ENCODE measurements at places on chromosomes 7 and 10.

GRCh38 chr7:81140252-81140651 lies 221.4 kb upstream of the SEMA3C start:
- DNase-seq: no peak

DNA sequence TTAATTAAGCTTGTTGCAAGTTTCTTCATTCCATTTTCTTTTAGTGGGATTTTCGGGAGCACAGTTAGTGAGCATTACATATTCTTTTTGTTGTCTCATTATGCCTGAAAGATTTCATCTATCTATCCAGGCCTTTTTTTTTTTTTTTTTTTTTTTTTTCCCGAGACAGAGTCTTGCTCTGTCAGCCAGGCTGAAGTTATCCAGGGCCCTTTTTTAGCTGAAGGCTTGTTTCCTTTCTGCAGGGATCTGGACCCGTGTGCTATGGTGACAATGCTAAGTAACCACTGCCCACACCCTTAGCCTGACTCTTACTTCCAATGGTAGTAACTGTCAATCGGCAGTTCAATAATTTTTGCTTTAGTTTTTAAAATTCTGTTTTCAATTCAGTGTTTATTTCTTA lies 190.8 kb upstream of the MTPN start:
- DNase-seq: no peak

DNA sequence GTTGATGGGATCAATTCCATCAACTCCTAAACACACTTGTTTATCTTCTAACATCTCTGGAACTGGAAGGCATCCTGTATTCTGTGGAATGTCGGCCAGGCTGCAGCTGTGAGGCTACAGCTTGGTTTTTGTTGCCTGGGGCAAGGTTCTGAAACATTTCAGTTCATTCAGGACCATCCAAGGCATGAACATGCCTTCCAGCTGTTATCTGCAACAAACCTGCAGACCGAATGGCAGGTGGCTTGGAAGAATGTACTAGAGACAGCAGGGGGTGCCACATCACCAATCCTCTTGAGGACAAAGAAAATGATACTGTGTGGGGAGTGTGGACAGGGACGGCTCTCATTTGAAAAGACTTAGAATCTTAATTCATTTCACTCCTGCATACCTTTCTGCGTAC lies 12.4 kb downstream of the PAPOLB start:
- no peak for DNase-seq

GRCh38 chr7:99380823-99381663 lies 6.5 kb downstream of the ARPC1B start:
- DNase-seq: peak; percentile 51

- peak; percentile 16 for DNase-seq
These were observed 471.8 kb downstream of the PLXDC2 start for GRCh38 chr10:20288060-20288459.

- DNase-seq: no peak
These were observed 137.8 kb upstream of the CNTNAP2 start for GRCh38 chr7:145978769-145979168.

DNA sequence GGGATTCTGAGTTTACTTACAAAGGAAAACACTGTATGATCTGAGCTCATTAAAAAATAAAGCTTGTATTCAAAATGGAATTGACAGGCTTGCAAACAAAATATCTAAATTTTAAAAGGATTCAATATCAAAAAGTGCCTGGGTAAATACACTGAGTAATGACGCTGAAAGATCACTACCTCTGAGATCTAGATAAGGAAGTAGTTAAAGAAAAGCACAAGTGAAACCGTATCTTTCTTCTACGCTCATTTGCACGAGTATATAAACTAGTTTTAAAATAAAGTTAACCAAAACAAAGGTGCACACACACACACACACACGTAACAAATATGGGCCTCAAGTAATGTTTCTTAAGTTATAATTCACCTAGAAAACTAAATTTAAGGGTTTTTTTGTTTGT lies 93.4 kb downstream of the SNX13 start:
- no peak for DNase-seq

GRCh38 chr7:80347173-80347572 lies 164.7 kb downstream of the GNAT3 start:
- no peak for DNase-seq

DNA sequence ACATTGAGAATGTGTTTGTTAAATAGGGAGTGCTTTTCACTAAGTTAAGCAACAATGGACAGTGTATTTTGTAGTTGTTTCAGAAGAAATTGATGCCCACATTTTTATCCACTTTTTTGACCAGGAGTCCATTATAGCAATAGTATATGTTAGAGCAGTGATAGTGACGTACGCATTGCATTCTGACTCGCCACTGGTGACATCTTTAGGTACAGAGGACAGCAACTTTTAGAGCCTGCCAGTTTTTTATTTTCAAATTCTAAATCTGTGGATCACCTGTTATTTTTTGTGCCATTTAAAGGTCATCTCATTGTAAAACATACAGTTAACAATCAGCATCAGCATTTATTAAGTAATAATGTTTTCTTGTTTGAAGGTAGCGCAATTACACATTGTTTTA lies 1.4 kb downstream of the UBE2D1 start:
- DNase-seq: no peak

DNA sequence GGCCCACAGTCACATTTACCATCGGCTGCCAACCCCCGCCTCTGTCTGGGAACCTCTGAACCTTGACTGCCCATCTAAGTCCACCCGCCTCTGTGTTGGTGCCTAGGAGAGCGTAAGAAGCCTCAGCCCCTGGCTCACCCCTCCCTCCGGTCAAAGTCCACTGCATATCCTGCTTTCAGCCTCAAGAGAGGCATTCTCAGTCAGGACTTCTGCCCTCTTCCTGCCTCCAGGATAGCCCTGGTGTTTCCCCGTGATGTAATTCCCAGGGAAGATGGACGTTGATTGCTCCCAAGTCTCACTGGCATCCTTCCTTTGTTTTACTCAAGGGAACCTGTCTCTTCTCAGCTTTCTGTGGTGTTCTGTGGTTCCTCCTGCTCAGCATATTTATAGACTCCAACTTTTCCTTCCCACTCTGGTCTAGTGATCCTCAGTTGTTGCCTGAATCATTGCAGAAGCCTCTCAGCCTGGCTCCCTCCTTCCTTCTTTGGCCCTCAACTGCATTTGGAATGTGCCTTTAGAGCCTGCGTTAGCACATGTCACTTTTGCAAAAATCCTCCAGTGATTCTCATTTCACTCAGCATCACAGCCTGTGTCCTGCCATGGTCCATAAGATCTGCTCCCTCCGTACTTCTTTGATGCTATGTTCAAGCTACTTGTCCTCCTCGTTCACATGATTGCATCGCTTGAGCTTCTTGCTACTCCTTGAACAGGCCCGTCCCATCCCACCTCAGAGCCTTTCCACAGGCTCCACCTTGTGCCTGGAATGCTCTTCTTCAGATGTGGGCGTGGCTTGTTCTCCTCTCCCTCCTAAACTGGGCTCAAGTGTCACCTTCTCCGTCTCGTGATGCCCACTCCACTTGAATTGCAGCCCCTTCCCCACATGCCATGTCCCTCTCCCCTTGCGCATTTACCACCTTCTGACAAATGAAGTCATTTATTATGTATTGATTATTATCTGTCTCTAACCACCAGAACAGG lies 124.2 kb downstream of the PLPP4 start:
- DNase-seq: no peak

- DNase-seq: no peak
These were observed 18.6 kb upstream of the ASCC1 start for GRCh38 chr10:72234560-72235095.

- DNase-seq: no peak
These were observed 16.5 kb downstream of the KNDC1 start for GRCh38 chr10:133176546-133176945.

- no peak for DNase-seq
These were observed 89.6 kb downstream of the LCOR start for GRCh38 chr10:96921655-96922054.

GRCh38 chr10:80055760-80056159 lies 22.7 kb upstream of the TMEM254 start:
- no peak for DNase-seq

GRCh38 chr10:43166207-43166879 lies 28.1 kb downstream of the CSGALNACT2 start:
- DNase-seq: peak; percentile 22

GRCh38 chr10:62749093-62749683 lies 55.3 kb upstream of the ADO start:
- no peak for DNase-seq

- no peak for DNase-seq
These were observed 180.0 kb downstream of the PDE1C start for GRCh38 chr7:31890198-31890597.

DNA sequence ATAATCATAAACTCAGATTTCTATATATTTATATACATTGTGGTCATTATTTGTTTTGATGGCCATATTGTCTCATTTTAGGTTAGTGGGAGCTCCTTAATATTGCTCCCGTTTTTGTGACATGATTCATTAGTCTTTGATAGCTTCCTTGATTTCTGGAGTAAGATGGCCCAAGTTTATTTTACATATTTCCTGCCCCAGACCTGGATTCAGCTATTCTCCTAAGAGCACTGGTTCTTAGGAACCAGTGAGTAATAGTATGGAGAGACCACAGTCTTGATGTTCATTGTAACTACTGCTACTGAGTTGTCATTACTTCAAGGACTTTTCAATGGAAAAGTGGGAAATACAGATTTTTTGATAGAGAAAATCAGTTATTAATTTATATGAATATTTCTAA lies 6.0 kb downstream of the TFPI2 start:
- DNase-seq: no peak

DNA sequence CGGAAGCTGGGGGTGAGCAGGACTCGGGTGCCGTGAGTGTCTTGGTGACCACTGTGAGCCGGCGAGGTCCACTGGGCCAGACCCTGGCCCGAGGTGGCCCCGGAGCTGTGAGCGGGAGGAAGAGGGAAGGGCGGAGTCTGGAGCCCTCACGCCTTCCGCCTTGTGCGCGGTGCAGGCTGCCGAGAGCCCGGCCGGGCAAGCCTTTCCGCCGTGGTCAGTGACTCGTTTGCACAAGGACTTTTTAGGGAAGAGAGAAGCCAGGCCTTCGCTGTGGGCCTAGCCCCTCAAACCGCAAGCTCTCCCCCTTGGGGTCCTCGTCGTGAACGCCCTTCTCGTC lies 40.9 kb upstream of the ZNF32 start:
- DNase-seq: peak; percentile 41

GRCh38 chr7:98267303-98267702 lies 14.2 kb upstream of the BRI3 start:
- no peak for DNase-seq

DNA sequence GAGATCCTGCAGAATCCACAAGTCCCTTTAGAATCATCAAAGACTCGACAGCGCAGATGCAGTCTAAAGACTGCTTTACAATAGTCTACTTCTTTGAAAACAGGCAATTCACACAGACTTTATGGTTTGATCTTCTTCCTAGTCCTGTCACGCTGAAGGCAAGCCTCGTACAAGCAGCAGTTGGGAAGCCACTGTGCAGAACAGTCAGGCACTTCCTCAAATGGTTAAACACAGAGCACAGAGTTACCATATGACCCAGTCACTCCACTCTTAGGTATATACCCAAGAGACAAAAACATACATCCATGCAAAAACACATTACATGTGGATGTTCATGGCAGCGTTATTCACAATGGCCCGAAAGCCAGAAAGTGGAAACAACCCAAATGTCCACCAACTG lies 41.4 kb downstream of the LRRC20 start:
- DNase-seq: no peak

DNA sequence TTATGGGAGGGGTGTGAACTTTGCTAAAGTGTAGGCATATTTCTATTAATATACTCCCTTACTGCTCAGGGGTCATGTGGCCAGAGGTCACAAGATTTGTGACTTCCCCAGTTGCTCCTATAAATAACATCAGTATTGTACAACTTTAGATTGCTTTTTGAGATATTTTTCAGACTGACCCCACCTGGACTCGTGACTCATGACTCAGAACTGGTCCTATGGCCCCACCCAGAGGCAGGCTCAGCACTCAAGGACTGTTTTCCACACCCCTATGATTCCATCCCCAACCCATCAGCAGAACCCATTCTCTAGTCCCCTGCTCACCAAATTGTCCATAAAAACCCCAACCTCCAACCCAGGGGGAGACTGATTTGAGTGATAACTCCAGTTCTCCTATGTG lies 2.7 kb upstream of the CUL2 start:
- no peak for DNase-seq

DNA sequence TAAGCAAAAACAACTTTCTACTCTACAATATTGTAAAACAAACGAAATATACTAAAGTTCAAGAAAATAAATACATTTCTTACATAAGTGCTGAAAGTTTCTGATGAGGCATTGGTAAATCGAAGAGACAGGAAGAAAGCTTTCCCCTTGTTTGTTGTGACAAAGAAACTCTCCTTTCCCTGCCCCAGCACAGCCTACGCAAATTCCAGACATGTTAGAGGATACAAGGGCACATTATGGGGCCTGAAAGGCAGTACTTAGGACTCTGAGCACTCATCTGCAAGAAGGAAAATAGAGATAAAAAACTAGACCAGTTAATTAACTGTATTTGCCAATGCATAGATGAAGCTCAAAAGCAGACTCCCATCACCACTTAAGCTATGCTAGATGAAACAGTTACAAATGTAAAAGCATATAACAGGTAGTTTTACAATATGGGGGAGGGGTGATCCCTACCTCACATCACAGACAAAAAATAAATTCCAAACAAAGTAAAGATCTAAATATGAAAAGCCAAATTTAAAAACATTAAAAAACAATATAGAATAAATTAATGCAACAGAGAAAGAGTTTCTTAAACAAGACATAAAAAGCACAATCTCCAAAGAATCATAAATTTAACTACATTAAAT lies 21.8 kb downstream of the ARHGAP19 start:
- DNase-seq: no peak

DNA sequence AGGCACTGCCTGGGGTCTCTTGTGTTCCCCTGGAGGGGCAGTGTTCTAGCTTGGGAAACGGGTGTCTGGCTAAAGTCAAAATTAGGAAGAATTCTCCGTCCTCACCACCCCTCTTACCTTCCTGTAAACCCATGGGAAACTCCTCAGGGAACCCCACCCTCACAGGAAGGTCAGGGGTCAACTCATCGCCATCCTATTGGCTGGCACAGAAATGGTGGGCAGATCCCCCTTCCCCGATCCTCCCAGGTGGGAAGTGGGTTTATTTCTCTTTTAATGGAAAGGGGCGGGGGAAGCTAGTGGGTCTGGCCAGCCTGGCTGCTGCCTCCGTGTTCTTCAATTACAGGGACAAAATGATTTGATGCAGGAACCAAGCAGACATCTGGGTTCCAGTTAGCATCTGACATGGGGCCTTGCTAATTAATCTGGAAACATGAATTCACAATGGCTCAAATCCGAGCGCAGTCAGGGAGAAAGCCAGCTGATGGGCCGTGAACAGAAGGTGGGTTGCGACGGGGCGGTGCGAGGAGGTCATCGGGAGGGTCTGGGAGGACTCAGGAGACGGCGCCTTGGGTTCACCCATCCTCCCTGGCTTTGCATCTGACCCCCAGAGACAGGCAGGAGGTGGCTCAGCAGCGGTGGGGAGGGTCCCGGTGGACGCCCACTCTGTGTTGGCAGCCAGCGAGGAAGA lies 66.6 kb downstream of the SLIT1 start:
- no peak for DNase-seq
